Hematopoietic multipotent progenitor cell (in vitro differentiated cells): ENCODE measurements at places on chromosomes 2 and 18. TPM values are rescaled to one million over a fixed set of nuclear protein-coding genes. Genes with fewer than 3 reads are reported as not detected.

OSBPL6 gene
- total RNA-seq: 0.27 TPM

HOXD4 gene
- not detected for total RNA-seq

DCDC2C gene
- not detected for total RNA-seq

RAMP1 gene
- total RNA-seq: 1.6 TPM

TMEM247 gene
- total RNA-seq: not detected

FTCDNL1 gene
- total RNA-seq: 8.3 TPM

GPR55 gene
- total RNA-seq: 0.81 TPM

NEU4 gene
- 9.2 TPM for total RNA-seq
